Calu3 (cell line): ENCODE measurements at places on chromosomes 2 and 18.

GRCh38 chr2:1741851-1742250, 2.5 kb downstream of the PXDN start:
- no peak for DNase-seq

GRCh38 chr18:63887424-63887823, at the start of gene SERPINB2:
TSS of gene SERPINB2 (plus strand) at chr18:63887705. CDS start at chr18:63891445, 3,740 bp downstream.
- DNase-seq: peak; percentile 27

DNA sequence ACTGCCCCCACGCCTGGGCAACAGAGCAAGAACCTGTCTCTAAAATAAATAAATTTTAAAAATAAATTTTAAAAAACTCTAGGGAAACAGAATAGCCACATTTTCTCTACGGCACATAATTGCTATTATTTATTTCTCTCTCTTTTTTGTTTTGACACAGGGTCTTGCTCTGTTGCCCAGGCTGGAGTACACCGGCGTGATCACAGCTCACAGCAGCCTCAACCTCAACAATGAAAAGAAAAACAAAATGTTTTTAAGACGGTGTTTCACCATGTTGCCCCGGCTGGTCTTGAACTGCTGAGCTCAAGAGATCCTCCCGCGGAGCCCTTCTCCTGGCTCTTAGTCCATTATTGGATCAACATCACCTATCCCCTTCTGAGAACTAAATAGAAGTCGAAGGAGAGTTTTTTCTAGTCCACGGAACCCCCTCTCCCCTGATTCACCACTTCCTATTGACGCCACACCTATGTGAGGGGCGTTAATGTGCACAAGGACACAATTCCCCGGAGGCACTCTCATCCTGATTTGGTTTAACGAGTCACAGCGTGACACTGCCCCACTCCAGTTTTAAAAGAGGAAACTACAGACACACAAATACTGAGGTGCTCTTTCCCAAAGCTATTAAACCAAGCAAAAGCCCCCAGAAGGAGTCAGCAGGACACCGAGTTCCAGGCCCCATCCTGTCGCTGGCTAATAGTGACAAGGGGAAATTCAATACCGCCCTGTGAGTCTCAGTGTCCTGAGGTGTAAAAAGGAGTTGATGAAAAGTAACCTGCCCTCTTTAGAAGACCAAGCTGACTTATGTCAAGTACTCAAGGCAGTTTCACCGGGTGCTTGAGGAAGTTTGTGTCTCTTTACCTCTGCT, 1.1 kb downstream of the NPC1 start:
- DNase-seq: no peak

DNA sequence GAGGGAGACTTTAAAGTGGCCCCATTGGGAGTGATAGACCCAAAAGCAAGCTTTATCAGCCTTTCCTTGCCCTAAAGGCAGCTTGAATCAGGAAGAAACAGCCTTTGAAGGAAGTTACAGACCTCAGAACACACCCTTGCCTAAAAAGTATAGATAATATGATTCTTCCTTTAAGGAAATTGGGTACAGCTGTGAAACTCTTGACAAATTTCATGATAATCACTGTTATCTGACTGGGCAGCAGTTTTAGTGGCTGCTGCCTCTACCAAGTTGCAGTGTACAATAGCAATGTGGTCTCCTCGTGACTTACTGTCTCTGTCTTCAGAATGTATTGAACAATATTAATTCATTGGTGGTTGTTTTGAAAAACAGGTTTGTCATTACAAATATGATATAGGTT, 16.7 kb downstream of the HOXD1 start:
- no peak for DNase-seq

GRCh38 chr2:147173189-147173581, 671.6 kb upstream of the ACVR2A start:
- peak; percentile 28 for DNase-seq

DNA sequence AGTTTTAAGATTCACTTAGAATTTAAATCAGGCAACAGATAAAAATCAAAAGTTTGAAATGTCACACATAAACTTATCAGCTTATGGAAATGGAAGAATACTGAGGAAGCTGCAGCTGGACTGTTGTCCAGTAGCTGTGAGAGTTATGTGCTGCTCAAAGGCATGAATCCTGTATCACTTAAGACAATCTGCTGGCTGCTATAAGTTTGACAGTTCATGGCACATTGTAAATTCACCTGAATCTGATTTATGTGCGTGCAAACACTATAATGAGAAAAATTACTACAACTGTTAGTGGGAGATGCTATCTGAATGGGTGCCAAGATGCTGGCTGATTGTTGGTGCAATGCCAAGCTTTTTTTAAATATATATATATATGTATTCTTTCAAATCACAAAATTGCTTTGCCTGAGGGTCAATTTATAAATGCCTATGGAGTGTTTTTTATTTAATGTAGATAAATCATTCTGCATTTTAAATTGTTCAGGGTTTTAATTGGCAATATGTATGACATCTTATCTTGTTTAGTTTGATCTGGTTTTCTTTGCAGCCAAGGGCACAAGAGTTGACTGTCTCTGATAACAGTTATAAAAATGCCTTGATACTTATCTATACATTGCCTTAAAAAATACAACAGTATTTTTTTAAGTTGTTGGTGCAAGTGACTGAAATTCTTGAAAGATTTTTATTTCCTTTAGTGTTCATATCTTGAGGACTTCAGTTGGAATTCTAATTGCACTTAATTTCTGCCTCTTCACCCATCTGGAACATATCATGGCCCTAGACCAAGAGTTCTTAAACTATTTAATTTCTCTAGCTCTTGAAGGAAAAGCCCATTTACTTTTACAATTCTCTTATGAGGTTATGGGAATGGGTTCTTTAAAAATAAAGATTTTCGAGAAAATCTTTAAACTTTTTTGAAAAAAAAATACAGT, 48.7 kb downstream of the CAVIN2 start:
- no peak for DNase-seq

DNA sequence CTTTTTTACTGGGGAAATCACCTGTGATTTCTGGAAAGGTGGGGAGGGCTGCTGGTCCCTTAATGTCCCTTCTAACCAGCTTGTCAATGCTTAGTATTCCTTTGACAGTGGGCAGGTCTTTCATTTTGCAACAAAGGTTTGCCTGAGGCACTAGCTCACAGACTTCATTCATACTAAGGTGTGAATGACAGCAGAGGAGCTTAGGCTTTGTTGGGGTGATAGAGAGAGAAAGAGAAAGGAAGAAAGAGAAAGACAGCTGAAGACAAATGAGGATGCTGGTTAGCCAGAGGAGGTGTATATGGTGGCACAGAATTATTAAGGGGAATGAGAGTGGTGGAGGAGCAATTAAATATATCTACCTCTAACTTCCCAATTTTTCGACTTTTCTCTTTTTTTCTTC, 28.9 kb upstream of the GTF2A1L start:
- no peak for DNase-seq

GRCh38 chr2:239531456-239532241, 130.8 kb upstream of the HDAC4 start:
- DNase-seq: no peak

- DNase-seq: no peak
Observed at GRCh38 chr18:23232331-23232730, 97.0 kb downstream of the CABLES1 start.

DNA sequence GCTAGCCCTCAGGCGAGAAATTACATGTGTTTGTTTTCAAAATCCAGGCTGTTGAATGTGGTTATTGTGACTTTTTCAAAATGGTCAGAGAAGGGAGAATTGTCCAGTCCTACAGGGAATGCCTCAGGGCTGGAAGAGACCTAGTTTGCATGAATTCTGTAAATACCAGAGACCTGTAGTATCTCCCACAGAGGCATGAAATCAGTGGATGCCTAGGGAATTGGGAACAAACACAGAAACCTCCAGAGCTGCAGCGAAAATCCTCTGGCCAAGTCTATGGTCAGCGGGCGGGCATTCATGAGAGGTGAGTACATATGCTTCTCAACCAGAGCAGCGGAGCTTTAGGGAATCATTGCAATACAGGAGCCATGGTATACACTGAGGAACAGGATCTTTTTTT, 1596.5 kb upstream of the NXPH2 start:
- DNase-seq: no peak

DNA sequence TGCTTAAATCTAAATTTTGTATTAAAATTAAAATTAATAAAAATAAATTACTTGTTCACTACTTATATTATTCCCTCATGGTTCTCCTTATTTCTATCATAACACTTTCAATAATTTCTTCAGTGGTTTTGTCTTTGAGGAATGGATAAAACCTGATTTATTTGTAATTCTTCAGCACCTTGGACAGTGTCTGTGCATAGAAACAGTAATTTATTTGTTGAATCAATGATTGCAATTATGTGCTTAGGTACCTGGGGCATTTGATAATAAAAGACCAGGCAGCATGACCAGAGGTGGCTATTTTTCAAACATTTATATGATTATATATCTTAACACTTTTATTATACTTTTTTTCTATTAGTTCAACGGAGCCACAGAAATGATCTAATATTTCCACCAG, 1062.7 kb downstream of the DSC3 start:
- DNase-seq: no peak

DNA sequence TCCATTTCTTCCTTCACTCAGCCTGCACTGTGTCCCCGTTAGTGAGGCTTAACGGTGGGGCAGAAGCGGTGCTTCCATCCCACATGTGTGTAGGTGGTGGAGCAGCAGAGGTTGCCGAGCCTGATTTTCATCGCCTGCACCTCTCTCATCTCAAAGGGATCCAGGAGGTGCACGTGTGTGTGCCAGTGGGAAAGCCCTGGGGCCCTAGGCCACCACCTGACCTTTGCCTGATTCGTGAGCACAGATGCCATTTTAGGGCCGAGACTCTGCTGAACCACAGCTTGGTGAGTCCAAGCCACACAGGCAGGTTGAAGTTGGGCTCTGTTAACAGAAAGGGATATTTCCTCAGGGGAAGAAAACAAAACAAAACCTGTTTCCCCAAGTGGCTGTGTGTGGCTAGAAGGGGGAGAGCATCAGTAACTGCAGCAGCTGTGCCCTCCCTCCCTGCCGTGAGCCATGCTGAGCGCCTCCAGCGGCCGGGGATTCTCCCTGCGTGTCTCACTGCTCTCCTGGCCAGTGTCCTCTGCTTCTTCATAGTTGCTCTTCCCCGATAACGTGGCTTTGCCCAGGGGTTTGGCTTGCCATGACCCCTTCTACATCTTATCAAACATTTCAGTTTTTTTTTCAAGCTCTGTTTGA, 81.5 kb downstream of the MAPRE2 start:
- no peak for DNase-seq

DNA sequence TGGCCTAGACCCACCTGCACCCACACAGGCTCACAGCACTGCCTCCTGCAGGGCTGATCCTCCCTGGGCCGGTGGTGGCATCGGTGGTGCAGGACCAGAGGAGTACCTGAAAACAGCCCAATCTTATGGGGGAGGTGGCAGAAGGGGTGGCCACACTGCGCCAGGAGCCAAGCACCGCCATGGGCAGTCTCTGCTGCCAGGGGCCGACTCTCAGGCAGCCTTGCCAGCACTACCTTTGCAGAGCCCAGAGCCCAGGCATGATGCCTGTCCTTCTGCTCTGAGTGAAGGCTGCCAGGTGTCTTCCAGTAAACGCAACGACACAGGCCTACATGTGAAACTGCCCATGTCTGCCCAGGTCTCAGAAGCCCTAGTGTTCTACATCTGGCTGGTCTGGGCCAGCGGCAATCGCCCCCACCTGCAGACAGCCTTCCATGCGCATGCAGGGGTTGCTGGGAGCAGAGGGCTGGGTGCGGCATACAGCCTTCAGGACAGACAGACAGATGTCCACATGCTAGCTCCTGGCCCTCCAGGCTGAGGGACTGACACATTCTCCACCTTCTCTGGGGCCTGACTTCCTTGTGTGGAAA, 6.8 kb downstream of the HS6ST1 start:
- no peak for DNase-seq
